Metanephros (tissue), 2 donors: ENCODE measurements at places on chromosomes 2 and 18. TPM values are rescaled to one million over a fixed set of nuclear protein-coding genes. Genes with fewer than 3 reads are reported as not detected.

CROCC2 gene
- 0.18 TPM for total RNA-seq

PRSS56 gene
- 0.18 TPM for total RNA-seq

CYP26B1 gene
- 48.2 TPM for total RNA-seq

AMER3 gene
- 0.23 TPM for total RNA-seq

ACTG2 gene
- total RNA-seq: 2.6 TPM

CHRND gene
- 5.5 TPM for total RNA-seq

POTEF gene
- total RNA-seq: not detected

DNPEP gene
- 64.8 TPM for total RNA-seq

GALR1 gene
- total RNA-seq: 0.12 TPM

RAX gene
- not detected for total RNA-seq

GAL3ST2 gene
- total RNA-seq: 0.82 TPM

NRP2 gene
- 67.3 TPM for total RNA-seq

PKDCC gene
- total RNA-seq: 301 TPM

SERPINB11 gene
- not detected for total RNA-seq

NGEF gene
- total RNA-seq: 1.7 TPM

HTR2B gene
- 16.9 TPM for total RNA-seq

AMMECR1L gene
- total RNA-seq: 15.4 TPM

SPP2 gene
- total RNA-seq: not detected

SPEG gene
- total RNA-seq: 39.6 TPM

LYPD1 gene
- total RNA-seq: 57.0 TPM

TIA1 gene
- 358 TPM for total RNA-seq

AGXT gene
- not detected for total RNA-seq

XDH gene
- 0.06 TPM for total RNA-seq

RETSAT gene
- total RNA-seq: 26.1 TPM

GYPC gene
- total RNA-seq: 113 TPM

OR6B3 gene
- total RNA-seq: not detected

FLACC1 gene
- 3.5 TPM for total RNA-seq

PTH2R gene
- 22.5 TPM for total RNA-seq

LAMA3 gene
- total RNA-seq: 2.3 TPM

MYO7B gene
- total RNA-seq: 21.7 TPM

DNAH7 gene
- 10.6 TPM for total RNA-seq

WDR54 gene
- 20.8 TPM for total RNA-seq

MREG gene
- 4.7 TPM for total RNA-seq

POLR1A gene
- total RNA-seq: 14.9 TPM

MDH1B gene
- 7.0 TPM for total RNA-seq

CLIP4 gene
- total RNA-seq: 24.2 TPM

PFN4 gene
- total RNA-seq: 2.6 TPM

PAIP2B gene
- 15.8 TPM for total RNA-seq

SCN9A gene
- 5.0 TPM for total RNA-seq

SERPINB12 gene
- total RNA-seq: not detected

NTSR2 gene
- total RNA-seq: not detected

RGPD3 gene
- total RNA-seq: 0.29 TPM

IGFBP5 gene
- 522 TPM for total RNA-seq

TEX44 gene
- not detected for total RNA-seq

ABCG8 gene
- total RNA-seq: 1.4 TPM

ABCB11 gene
- 0.06 TPM for total RNA-seq

RTTN gene
- total RNA-seq: 37.3 TPM

TMEM163 gene
- total RNA-seq: 0.64 TPM

FAM110C gene
- 12.0 TPM for total RNA-seq

ANKRD62 gene
- total RNA-seq: not detected

SCN1A gene
- total RNA-seq: 0.06 TPM

POMC gene
- total RNA-seq: 7.8 TPM

INHBB gene
- 0.82 TPM for total RNA-seq

RAB6C gene
- 0.23 TPM for total RNA-seq

CTAGE1 gene
- total RNA-seq: not detected
